ENCODE measurements at places on chromosomes 3 and 15. TPM values are rescaled to one million over a fixed set of nuclear protein-coding genes. Genes with fewer than 3 reads are reported as not detected.

Gene DUOXA1
- total RNA-seq = not detected

Gene CLCN2
- 3.3 TPM for total RNA-seq

Gene CCDC54
- not detected for total RNA-seq

Gene RHOV
- total RNA-seq = under 0.01 TPM

Gene GJD2
- total RNA-seq = not detected

Gene SEMA6D
- 22.9 TPM for total RNA-seq

Gene CFAP20DC
- total RNA-seq = 1.6 TPM

Gene STRC
- total RNA-seq = not detected

Gene KIF15
- total RNA-seq = 1.8 TPM

Gene LYZL4
- not detected for total RNA-seq

Gene SCG3
- not detected for total RNA-seq

Gene ANKRD34C
- total RNA-seq = not detected

Gene GOLGA8T
- total RNA-seq = 0.14 TPM

Gene PPP1R14D
- total RNA-seq = not detected

Gene CPLX3
- total RNA-seq = not detected

Gene ANKUB1
- not detected for total RNA-seq

Gene CBLB
- 23.9 TPM for total RNA-seq

Gene C2CD4B
- not detected for total RNA-seq

Gene CAMK2N2
- total RNA-seq = 0.14 TPM

Gene NUSAP1
- total RNA-seq = 14.2 TPM
